Astrocyte (in vitro differentiated cells and primary cell): ENCODE measurements at places on chromosomes 13 and 19.

- no peak for DNase-seq
These were observed 131.8 kb downstream of the IRS2 start for GRCh38 chr13:109654341-109655205.

DNA sequence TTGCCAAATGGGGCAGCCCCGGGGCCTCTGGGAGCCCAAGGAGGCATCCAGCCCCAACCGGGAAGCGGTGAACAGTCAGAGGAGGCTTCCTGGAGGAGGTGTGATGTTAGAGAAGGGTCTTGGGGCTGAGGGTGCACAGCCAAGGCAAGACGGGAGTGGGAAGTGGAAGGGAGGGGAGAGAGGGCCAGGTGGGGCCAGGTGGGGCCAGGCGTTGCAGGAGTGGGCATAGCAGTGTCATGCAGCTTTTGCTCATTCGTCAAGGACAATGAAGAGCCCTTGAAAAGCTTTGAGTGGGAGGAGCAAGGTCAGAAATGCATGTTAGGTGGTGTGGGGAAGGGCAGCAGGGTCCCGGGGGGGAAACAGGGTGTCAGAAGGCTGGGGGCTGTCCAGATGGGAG, 1.8 kb downstream of the FBN3 start:
- DNase-seq, result no peak

DNA sequence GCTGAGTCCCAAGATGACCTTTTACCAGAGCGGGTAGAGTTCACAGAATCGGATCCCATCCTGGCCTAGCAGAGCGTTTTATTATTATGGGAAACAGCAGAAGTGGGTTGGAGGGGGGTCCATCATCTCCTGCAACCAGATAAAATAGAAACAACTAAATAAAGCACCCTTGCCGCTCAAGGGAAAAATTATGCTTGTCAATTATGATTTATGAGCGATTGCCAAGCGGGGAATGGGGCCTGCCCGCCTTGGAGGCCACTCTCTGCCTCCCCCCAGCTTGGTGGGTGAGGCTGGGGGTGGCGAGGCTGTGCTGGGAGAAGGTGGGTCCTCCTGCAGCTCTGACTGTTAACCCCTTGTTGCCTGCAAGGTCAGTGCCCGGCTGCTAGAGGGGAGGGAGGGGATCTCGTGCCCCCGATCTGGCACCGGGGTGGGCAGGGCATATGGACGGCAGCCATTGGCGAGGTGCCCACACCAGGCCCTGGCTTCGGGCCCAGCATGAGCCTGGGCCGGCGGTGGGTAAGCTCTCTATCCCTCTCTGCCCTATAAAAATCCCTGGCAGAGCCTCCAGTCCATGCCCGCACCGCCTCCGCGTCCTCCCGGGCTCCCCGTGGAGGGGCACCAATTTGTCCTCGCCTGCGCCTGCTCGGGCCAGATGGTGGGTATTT, 129.1 kb downstream of the URI1 start:
- DNase-seq, result no peak

- DNase-seq, result no peak
These were observed 44.3 kb downstream of the SPRY2 start for GRCh38 chr13:80296638-80297037.

DNA sequence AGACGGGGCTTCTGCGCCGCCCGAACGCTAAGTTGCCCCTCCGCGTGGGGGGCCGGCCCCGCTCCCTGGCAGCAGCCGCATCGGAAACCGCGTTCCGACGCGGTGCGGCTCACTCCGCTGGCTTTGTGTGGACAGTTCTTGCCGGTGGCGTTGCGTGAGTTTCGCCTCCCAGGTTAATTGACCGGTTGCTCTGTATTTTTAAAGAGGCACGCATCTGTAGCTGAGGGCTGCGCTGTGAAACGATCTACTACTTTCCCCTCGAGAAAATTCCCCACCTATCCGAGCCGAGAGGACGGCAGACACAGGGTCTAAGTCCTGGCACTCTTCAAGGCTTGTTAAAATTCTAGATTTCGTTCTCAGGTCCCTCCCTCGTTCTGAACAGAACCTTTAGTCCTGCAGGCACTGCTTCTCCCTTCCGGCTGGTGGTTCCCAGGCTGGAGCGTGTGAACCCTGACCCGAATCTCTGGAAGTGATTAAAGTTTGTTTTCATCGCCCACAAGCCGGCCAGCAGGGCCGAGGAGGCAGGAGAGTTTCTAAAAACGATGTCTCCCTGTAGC, 933 bp downstream of the ARHGEF7 start:
- DNase-seq, result peak; percentile 34

GRCh38 chr19:49338691-49339300, 3.6 kb downstream of the CD37 start:
- DNase-seq, result peak; percentile 16

DNA sequence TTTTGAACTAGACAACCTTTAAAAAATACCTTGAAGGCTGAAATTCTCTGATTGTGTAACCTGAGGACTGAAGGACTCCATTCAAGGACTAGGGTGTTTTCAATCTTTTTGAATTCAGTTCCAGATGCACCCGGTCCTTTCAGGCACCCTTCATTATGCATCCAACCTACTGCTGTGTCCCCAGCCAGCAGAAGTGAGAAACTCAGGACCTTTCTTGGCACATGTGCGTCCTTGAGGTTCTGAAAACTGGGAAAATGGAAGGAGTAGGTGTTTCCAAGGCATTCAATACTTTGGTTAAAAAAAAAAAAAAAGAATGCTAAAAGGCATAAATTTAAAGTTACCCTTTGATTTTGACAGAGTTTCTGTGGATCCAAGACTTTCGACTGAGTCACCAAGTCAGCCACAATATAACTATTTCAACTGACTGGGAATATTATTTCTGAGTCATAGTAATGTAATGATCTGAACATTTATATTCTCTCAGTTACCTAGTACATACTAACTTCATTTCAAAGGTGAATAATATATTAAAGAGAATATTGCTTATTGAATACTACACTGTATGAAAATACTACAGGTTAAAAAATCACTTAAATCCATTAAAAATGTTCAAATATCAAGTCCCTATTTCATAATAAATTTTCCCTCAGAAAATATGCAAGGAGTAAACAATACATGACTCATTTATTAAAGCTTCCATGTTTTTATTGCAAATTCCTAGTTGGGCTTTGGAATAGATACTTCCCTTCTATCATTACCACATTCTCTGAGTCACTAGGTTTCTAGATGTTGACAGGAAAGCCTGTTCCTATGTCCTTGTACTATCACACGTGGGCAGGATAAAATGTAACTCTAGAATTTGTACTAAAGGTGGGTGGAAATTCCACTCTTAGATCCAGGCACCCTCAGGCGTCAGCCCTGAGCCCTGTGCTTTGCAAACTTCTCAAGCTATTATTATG, 2.4 kb upstream of the ITGBL1 start:
- DNase-seq, result peak; percentile 95

DNA sequence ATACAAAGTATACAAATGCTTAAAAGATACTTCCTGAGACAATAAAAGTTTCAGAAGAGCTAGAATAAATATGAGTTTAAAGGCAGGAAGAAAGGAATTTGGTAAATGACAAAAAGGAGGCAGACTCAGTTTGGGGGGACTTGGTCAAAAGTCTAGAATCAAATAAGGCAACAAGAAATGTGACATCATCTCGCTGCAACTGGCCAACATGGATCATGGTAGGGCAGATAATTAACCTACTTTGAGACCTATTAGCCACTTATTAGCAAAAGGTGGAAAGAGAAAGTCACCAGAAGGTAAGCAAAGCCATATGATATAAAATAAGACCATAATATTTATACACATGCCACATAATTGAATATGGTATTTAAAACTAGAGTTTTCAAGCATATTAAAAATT, 5.3 kb downstream of the USP12 start:
- DNase-seq, result no peak

DNA sequence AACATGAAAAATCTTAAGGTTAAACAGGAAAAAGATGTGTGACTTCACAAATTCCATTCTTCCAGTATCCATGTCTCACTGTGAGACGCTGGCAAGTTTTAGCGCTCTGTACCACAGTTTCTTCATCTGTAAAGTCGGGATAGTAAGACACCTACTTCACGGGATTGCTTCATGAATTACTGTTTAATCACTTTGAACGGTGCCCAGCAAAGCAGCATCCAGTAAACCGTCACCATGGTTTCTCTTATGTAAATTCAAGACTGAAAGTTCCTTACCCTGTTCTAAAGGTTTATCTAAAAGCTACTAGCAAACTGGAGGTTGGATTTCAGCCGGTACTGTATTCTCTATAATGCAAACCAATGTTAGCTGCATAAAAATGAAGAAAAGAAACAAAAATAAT, 53.5 kb downstream of the KATNAL1 start:
- DNase-seq, result peak; percentile 13

GRCh38 chr13:32022311-32022710, 9.3 kb upstream of the FRY start:
- DNase-seq, result no peak

DNA sequence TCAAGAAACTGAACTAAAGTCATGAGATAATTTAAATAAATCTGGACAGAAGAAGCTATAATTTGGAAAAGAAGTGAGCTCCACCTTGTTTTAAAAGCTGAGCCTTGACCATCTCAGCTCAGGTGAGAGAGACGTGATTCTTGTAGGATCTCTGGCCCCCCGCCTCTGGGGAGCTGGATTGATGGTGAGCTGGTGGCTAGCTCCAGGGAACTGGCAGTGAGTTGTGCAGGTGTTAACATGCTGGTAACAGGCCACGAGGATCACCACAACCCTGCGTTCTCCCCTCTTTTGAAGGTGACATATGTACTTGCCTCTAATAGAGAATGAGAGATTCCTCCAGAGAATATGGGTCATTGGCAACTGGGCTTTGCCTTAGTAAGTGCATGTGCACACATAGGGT, 485.1 kb downstream of the IRS2 start:
- no peak for DNase-seq

- DNase-seq, result no peak
These were observed 46.6 kb upstream of the TSC22D1 start for GRCh38 chr13:44622708-44623107.

DNA sequence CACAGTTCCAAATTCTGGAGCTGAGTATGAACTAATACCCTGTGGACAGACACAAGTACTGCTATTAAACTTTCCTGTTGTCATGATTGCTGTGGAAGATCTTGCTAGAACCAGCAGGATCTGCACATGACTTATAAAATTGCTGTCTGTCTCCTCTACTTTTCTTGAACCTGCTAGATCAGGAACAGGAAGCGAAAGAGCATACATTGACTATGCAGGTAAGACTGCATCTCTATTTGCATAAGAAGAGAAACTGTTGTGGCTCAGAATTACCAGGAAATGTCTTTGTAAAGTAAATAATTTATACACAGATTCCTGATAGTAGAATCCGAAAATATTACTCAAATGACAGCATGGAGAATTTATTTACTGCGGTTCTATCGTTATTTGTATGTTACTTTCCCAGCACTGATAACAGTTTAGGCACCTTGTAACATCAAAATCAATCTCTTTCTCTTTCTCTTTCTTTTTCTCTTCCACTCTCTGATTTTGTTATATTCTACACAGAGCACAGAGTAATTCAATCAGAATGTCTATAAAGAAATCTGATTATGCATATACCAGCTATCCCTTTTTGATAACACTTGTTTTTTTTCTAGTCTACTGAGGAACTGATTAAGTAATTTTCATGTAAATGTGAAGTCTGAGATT, 226.5 kb downstream of the MYO16 start:
- DNase-seq, result no peak

GRCh38 chr13:62331384-62331783, 915.7 kb upstream of the PCDH20 start:
- DNase-seq, result no peak

DNA sequence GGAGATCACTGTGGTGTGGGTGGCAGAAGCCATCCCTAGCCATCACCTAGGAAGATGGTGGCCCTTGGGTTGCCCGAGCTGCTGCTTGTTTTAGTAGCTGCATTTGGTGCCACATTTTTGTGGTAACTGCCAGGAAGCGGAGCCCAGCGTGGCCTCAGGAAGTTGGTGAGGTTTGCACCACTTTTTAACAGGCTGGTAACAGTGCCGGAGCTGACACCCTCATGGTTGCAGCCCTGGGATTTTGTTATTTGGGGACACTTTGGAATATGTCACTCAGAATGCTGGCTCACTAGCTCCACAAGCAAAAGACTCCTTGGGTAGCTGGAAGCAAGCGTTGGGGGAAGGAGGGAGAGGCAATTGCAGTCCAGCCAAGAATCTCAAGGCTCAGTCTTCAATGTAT, 22.1 kb downstream of the ACTN4 start:
- no peak for DNase-seq

DNA sequence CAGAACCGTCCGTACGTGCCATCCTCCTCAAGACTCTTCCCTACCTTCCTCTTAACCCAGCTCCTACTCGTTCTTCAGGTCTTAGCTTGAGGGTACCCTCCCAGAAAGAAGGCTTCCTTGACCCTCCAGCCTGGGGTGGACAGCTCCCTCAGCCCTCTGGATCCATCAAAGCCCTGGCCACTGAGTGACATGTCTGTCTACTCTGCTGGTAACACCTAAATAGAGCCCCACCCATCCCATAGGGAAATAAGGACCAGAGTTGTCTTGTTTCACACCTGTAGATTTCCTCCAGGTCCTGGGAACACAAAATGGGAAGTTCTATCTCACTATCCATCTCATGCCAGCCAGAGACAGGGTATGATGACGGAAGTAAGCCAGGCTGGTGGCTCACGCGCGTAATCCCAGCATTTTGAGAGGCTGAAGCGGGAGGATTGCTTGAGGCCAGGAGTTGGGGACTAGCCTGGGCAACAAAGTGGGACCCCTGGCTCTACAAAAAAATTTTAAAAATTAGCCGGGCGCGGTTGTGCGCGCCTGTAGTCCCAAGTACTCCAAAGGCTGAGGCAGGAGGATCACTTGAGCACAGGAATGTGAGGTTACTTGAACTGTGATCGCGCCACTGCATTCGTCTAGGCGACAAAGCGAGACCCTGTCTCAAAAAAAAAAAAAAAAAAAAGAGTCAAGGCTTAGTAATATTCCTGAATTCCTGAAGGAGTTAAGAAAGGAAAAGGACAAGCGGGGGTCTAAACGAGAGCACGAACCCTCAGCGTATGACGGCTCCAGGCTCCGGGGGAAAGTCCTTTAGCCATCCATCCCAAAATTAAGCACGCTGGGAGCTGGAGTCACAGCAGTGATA, 566 bp upstream of the CCDC97 start:
- no peak for DNase-seq

- DNase-seq, result peak; percentile 44
These were observed 26.5 kb downstream of the NUMBL start for GRCh38 chr19:40663695-40664692.

- DNase-seq, result no peak
These were observed 12.1 kb upstream of the SPART start for GRCh38 chr13:36358175-36358718.

DNA sequence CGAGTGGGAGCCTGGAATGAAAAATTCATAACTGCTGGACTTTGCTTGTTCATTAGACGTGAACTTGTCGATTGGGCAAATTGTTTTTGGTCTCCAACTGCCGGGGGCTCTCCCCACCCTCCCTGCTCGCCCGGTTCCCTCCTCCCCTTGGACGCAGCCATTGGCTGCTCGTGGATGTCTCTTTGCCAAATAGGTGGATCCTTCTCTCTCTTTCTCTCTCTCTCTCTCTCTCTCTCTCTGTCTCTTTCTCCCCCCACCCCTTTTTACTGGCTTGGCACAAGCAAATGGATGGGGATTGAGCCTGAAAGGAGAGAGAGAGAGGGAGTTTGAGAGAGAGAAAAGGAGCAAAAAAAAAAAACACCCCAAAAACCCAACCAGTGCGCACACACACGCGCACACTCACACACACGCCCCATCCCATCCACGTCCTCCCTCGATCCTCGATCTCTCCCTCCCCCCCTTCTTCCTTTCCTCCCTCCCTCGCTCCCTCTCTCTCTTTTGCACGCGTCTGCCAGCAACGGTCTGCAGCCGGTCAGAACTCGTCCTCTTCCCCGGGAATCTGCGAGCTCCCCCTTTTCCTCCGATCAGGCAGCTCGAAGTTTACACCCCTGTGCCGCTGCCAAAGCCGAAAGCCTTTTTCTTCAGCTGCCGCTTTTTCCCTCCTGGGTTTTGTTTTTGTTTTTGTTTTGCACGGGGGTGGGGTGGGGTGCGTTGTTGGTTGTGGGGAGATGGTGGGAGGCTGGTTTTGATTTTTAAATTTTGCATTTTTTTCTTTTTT, 27.8 kb downstream of the NFIX start:
- DNase-seq, result peak; percentile 98
